Transverse colon (tissue), 4 donors: ENCODE measurements at places on chromosomes 5 and 9. TPM values are rescaled to one million over a fixed set of nuclear protein-coding genes. Genes with fewer than 3 reads are reported as not detected.

DNA sequence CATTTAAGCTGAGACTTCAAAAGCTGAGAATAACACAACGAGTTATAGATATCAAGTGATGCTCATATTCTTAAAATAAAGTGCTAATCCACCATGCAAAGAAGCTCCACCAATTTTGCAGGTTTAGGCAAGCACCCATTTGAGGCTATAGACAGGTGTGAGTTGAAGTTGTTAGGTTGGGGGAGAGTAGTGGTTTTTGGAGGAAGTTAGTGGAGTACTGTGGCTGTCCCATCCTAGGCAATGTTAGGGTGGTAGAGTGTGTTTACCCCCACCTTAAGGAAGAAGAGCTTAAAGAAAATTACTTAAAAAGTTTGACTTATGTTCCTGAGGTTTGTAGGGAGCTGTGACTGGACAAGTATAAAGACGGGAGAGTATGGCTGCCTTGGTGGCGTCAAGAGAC is 98.9 kb upstream of the MAN2A1 start:
- no peaks in the 10 kb centered on the region for H3K36me3 ChIP-seq
- H3K4me1 ChIP-seq: no peaks in the 10 kb centered on the region
- H3K27me3 ChIP-seq: no peaks in the 10 kb centered on the region
- H3K4me3 ChIP-seq: no peak overlapping the region
- no peak for DNase-seq
- no peak overlapping the region for H3K27ac ChIP-seq

- peak; percentile 72 for DNase-seq
- H3K27ac ChIP-seq: no peak overlapping the region
- H3K27me3 ChIP-seq: no peaks in the 10 kb centered on the region
- H3K4me1 ChIP-seq: no peaks in the 10 kb centered on the region
- peaks cover 25% of the 10 kb centered on the region for H3K36me3 ChIP-seq
Measured at GRCh38 chr9:137762414-137763061, 115.0 kb upstream of the CACNA1B start.

- H3K4me1 ChIP-seq: peaks cover 74% of the 10 kb centered on the region
- H3K27me3 ChIP-seq: no peaks in the 10 kb centered on the region
- H3K36me3 ChIP-seq: no peaks in the 10 kb centered on the region
- H3K4me3 ChIP-seq: peak overlapping the region; percentile 76
- DNase-seq: peak; percentile 52
Measured at GRCh38 chr9:128068386-128069205, 564 bp downstream of the SLC25A25 start.

Gene ACOT12
- total RNA-seq: not detected

Gene GPR150
- 0.60 TPM for total RNA-seq

- no peak overlapping the region for H3K4me3 ChIP-seq
- H3K36me3 ChIP-seq: no peaks in the 10 kb centered on the region
- no peaks in the 10 kb centered on the region for H3K4me1 ChIP-seq
Measured at GRCh38 chr5:166618526-166618925, 1672.9 kb upstream of the WWC1 start.

DNA sequence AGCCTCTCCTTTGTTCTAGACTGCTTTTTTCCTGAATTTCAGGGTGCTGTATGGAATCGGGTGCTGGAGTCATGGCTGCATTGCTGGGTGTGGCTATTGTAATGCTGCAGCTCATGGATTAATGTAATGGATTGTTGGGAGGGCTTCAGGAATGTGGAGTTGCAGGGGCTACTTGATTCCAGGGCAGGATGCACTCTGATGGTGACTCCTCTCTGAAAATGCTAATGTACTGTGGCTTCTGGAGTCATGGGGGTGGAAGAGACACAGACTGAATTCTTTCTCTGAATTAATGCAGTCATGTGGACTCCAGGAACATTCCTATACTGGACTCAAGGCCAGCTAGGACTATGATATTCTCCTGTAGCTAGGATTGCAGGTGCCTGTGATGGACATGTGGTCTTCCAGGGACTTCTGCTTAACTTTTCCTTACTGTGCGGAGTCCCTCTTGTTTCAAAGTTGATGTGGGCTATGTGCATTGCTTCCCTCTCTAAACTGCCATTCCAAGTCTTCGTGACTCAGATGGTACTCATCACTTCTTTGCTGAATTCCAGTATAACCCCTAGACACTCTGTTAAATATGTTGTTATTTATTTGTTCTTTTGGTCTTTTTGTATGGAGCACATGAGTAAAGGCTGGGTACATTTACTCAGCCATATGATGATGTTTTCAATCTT is 396.2 kb downstream of the KCTD16 start:
- no peak overlapping the region for H3K27ac ChIP-seq
- no peak overlapping the region for H3K4me3 ChIP-seq
- no peaks in the 10 kb centered on the region for H3K4me1 ChIP-seq
- no peaks in the 10 kb centered on the region for H3K27me3 ChIP-seq

DNA sequence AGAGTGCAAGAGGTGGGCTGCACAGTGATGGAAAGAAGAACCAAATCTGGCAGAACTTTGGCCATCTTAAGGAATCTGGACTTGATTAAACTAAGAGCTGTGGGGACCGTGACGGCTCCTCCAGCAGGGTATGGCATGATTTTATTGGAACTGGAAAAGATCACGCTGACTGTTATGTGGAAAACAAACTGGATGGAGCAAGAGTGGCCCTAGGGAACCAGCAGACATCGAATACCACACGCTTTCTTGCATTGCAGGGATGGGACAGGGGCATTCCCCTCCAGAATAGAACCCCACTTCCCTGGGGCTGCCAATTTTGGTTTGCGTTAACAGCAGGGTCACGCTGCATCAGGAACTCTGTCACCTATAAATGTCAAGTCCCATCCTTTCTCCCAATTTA is 38.8 kb downstream of the INSYN2B start:
- H3K4me3 ChIP-seq: no peak overlapping the region
- H3K36me3 ChIP-seq: no peaks in the 10 kb centered on the region
- no peaks in the 10 kb centered on the region for H3K27me3 ChIP-seq
- no peak for DNase-seq

DNA sequence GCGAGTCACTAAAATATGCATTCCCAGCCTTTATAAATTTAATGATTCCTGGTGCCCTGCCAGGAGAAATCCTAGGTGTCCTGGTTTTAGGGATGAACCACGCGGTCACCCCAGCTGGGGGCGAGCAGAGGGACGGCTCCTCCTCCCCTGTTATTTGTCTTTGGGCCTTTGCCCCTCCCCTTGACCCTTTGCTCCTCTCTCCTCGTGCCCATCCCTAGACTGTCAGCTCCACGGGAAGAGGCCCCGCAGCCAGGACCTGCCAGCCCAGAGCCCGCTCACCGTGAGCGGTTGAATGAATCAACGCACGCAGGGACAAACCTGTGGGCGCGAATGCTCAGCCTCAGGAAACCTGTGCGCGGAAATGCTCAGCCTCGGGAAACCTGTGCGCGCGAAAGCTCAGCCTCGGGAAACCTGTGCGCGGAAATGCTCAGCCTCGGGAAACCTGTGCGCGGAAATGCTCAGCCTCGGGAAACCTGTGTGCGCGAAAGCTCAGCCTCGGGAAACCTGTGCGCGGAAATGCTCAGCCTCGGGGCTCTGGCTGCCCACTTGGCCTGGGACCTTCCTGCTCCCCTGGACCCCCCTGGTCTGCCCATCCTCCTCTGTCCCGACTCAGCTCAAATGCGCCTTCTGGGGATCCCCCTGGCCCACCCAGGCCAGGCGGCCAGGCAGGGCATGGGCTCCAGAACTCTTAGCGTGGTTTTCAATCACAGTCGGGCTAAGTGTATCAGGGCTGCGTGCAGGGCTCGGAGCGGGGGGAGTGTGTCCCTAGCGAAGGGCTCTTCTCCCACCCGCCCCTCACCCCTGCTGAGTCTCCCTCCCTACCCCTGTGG is 140.5 kb upstream of the COL5A1 start:
- no peak for DNase-seq
- no peak overlapping the region for H3K27ac ChIP-seq

Gene RNF180
- 3.5 TPM for total RNA-seq

DNA sequence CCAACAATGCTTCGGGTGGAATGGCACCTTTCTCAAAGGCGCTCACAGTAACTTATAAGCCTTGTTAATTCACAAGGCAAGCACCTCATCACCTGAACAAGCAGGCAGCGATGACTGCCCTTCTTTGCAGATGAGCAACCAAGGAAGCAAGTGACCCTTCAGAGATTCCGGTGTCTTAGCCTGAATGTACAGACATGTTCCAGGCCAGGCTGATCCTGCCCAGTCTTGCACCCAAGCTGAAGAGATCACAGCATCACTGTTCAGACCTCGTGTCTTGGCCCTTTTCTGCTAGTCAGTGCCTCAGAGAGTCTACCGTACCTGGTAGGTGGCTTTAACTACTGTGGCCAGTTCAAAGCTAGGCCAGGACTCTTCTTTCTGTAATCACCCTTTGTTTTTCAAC is 94.7 kb upstream of the ERCC6L2 start:
- no peaks in the 10 kb centered on the region for H3K36me3 ChIP-seq
- no peaks in the 10 kb centered on the region for H3K4me1 ChIP-seq
- H3K27ac ChIP-seq: no peak overlapping the region
- no peaks in the 10 kb centered on the region for H3K27me3 ChIP-seq

DNA sequence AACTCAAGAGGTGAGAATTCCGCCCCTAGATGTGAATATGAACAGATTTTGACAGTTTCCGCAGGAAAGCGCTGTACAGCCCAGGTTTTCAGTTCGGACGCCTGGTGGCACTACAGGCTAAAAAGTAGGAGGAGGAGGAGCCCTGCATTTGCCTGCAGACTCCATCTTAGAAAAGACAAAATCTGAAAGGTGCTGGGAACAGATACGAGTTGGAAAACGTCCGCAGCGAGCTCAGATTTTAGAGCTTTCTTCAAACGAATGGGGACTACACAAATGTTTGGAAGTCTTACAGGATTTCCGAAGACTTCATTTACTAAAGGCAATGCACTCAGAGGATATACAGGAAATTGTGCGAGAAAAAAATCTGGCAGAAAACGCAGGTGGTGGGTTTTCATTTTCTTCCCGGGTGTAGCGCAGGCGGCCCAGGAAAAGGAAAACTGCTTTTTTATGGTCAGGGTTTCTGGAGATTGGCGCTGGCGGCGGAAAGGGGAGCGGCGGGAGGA is 9.9 kb upstream of the PCDHB2 start:
- peaks cover 4% of the 10 kb centered on the region for H3K27me3 ChIP-seq
- peak; percentile 18 for DNase-seq
- peak overlapping the region; percentile 57 for H3K27ac ChIP-seq
- H3K4me3 ChIP-seq: no peak overlapping the region
- H3K4me1 ChIP-seq: no peaks in the 10 kb centered on the region
- H3K36me3 ChIP-seq: no peaks in the 10 kb centered on the region

DNA sequence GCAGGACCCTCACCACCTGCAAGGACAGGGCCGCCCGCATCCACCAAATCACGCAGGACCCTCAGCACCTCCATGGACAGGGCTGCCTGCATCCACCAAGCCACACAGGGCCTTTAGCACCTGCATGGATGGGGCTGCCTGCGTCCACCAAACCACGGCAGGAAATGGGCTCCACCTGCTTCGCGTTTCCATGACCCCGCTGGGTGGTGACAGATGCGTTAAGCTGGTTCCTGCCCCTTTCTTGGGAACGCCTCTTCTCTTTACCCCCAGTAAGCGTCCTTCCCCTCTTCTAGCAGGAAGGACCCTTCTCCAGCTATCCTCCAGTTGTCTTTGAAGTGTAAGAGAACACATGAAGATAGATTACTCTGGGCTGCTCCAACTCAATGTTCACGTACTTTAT is 13.5 kb downstream of the FBP1 start:
- no peak overlapping the region for H3K27ac ChIP-seq
- no peak overlapping the region for H3K4me3 ChIP-seq
- no peaks in the 10 kb centered on the region for H3K27me3 ChIP-seq
- no peak for DNase-seq
- no peaks in the 10 kb centered on the region for H3K36me3 ChIP-seq

DNA sequence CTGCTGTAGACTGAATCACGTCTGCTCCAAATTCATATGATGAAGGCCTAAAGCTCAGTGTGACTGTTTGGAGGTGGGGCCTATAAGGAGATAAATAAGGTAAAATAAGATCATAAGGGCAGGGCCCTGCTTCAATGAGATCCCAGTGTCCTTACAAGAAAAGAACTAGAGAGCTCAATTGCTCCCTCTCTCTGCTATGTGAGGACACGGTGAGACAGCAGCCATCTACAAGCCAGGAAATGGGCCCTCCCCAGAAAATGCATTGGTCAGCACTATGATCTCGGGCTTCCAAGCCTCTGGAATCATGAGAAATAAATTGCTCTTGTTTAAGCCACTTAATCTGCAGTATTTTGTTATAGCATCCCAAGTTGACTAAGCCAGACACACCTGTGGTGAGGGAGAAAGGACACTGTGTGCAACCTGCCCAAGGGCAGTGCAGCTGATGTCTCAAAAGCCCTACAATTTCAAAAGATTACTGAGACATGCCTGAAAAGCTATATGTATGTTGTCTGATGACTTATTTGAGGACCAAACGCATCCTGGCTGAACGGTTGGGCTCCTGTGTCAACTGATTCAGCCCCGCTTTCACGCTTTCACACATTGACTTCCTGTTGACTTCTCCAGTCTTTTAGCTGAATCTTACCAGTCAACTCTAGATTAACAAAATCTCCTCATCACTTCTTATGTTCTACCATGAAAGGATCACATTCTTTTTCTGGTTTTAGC is 13.2 kb downstream of the GZMK start:
- peak; percentile 20 for DNase-seq
- H3K4me1 ChIP-seq: no peaks in the 10 kb centered on the region
- H3K27me3 ChIP-seq: no peaks in the 10 kb centered on the region
- no peak overlapping the region for H3K4me3 ChIP-seq

Gene PLCXD3
- total RNA-seq: 0.68 TPM

- H3K27ac ChIP-seq: no peak overlapping the region
- no peaks in the 10 kb centered on the region for H3K36me3 ChIP-seq
- no peaks in the 10 kb centered on the region for H3K27me3 ChIP-seq
- no peak for DNase-seq
Measured at GRCh38 chr9:113720495-113720894, 155.6 kb upstream of the ZNF618 start.

DNA sequence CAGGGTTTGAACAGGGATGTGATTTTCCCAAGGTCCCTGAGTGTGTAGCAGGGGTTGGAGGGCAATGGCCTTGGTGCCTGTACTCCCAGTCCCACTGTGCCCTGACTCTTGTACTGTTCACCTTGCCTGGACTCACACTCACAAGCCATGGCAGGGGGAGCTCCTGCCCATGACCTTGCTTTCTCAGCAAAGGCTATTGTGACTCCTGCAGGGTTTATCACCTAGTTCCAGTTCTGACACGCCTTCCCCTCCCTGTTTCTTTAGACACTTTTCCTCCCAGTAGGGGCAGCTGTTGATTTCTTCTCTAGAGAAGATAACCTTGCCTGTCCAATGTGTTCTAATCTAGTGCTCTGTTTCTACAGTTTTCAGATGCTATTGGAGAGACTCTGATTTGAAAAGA is 139.5 kb downstream of the FSTL4 start:
- no peak overlapping the region for H3K4me3 ChIP-seq
- DNase-seq: no peak
- no peaks in the 10 kb centered on the region for H3K27me3 ChIP-seq
- no peaks in the 10 kb centered on the region for H3K4me1 ChIP-seq
- no peak overlapping the region for H3K27ac ChIP-seq
